ENCODE measurements at places on chromosomes 5 and 9. TPM values are rescaled to one million over a fixed set of nuclear protein-coding genes. Genes with fewer than 3 reads are reported as not detected.

Gene PLPP7
- 8.6 TPM for total RNA-seq

Gene HAVCR2
- 11.8 TPM for total RNA-seq

Gene FST
- total RNA-seq = 27.6 TPM

Gene FSD1L
- 14.0 TPM for total RNA-seq

Gene GABRA1
- not detected for total RNA-seq

Gene GFI1B
- not detected for total RNA-seq

Gene SPINK5
- 0.94 TPM for total RNA-seq

Gene ADCY2
- total RNA-seq = 10.0 TPM

Gene NUDCD2
- 23.0 TPM for total RNA-seq

Gene IL13
- total RNA-seq = not detected

Gene TEK
- total RNA-seq = 20.5 TPM

Gene OTULIN
- 34.5 TPM for total RNA-seq

Gene FRRS1L
- total RNA-seq = 12.8 TPM

Gene ZNF169
- 11.8 TPM for total RNA-seq

Gene STK32A
- 29.1 TPM for total RNA-seq

Gene TMC1
- total RNA-seq = 0.36 TPM

Gene FOXD4L6
- not detected for total RNA-seq

Gene IFNK
- not detected for total RNA-seq

Gene PHYHD1
- 38.7 TPM for total RNA-seq

Gene ASB6
- total RNA-seq = 18.6 TPM

Gene LTC4S
- 21.7 TPM for total RNA-seq

Gene DAB2
- 151 TPM for total RNA-seq

Gene UNC13B
- 36.2 TPM for total RNA-seq

Gene CYSRT1
- not detected for total RNA-seq

Gene LCN10
- total RNA-seq = 5.5 TPM

Gene GABRA6
- total RNA-seq = not detected

Gene TGFBI
- 232 TPM for total RNA-seq

Gene SPATA31A3
- not detected for total RNA-seq

Gene TNIP1
- total RNA-seq = 80.2 TPM
